ENCODE measurements at places on chromosomes 1 and 21.

DNA sequence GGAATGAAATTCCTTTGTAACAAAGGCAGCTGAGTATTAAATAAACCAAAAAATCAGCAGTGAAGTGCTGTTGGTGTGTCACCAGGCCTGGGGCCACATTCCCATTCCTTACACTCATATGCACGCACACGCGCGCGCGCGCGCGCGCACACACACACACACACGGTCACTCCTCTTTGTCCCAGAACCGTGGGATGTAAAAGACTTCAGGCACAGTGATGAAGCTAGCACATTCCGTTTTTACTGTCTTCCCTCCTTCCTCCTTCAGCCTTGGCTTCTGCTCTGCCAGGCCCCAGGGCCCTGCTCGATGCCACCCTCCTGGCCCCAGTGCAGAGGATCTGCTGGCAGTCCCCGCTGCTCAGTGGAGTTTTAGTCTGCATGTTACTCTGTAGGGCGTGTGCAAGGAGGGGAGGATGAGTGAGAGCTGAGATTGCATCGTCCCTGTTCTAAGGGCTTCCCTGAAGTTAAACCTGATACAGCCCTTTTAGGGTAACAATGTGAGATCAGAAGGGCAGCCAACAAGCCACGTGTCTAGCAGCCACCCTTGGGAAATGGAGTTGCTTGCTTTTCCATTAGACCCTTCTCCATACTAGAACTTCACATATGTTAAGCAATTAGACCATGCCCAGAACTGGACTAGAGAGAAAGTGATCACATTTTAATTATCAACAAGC is 71.7 kb upstream of the WDR26 start:
- no peak for DNase-seq

- no peak for DNase-seq
These were observed 35.4 kb downstream of the PKP1 start for GRCh38 chr1:201318504-201319340.

GRCh38 chr1:43077273-43077672 is 94.8 kb downstream of the EBNA1BP2 start:
- DNase-seq: no peak

GRCh38 chr1:87478231-87478630 is 149.6 kb downstream of the LMO4 start:
- DNase-seq: no peak

- no peak for DNase-seq
These were observed 10.5 kb downstream of the PDIK1L start for GRCh38 chr1:26121854-26122773.

- no peak for DNase-seq
These were observed 110.6 kb downstream of the HS2ST1 start for GRCh38 chr1:87024936-87025540.

DNA sequence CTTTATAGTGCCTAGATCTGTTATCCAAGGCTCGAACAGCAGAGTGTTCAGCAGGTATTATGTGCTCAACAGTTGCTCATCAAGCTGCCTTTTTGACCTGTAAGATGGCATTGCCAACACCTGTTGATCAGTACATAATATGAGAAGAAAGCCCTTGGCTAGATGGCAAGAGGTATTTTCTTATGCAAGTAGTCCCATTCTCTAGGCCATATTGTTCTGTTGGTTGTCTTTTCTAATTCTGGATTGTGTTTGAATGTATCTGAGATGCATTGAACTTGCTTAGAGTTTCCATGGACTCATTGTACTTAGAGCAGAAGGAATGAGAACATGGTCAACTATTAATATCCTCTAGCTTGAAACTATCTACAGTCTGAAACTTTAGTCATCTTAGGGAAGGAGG is 57.4 kb downstream of the LRRC8D start:
- no peak for DNase-seq

DNA sequence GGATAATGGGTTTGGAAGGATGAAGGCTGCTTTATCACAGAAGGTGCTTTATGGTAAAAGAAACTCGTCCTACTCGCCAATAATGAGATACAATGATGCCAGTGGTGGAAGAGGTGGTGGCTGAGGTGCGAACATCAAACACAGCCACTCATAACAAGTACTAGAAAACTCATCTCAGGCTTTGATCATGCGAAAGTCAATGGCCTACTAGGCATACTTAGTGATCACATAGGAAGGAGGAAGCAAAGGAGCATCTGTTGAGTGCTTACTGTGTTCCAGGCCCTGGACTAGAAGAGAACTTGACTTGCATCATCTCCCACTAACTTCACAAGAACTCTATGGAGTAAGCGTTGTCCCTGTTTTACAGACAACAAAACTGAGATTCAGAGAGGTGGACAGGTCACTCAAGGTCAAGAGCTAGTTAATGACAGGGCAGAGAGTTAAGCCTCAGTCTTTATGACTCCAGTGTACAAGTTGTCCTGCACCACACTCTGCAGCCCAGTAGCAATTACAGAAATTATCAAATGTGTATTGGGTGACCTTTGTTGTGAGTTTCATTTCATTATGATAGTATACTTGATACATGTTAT is 33.6 kb downstream of the RUNX1 start:
- peak; percentile 31 for DNase-seq

GRCh38 chr1:179493323-179493722 is 82.4 kb downstream of the NPHS2 start:
- no peak for DNase-seq

All from stimulated activated CD8-positive, alpha-beta memory T cell treated with anti-CD3 and anti-CD28 coated beads, Interleukin-4, amount 100 ng/mL, for 48 hours (primary cell).